ENCODE measurements at places on chromosomes 4 and X. TPM values are rescaled to one million over a fixed set of nuclear protein-coding genes. Genes with fewer than 3 reads are reported as not detected.

GRCh38 chrX:110041980-110042379 is 39.1 kb downstream of the TMEM164 start:
- no peak for DNase-seq

- no peak for DNase-seq
Measured at GRCh38 chrX:43661521-43662240, 5.6 kb downstream of the MAOA start.

GRCh38 chr4:94349193-94349592 is 6.6 kb upstream of the HPGDS start:
- DNase-seq, result no peak

Gene TAPT1
- total RNA-seq, result 72.8 TPM

DNA sequence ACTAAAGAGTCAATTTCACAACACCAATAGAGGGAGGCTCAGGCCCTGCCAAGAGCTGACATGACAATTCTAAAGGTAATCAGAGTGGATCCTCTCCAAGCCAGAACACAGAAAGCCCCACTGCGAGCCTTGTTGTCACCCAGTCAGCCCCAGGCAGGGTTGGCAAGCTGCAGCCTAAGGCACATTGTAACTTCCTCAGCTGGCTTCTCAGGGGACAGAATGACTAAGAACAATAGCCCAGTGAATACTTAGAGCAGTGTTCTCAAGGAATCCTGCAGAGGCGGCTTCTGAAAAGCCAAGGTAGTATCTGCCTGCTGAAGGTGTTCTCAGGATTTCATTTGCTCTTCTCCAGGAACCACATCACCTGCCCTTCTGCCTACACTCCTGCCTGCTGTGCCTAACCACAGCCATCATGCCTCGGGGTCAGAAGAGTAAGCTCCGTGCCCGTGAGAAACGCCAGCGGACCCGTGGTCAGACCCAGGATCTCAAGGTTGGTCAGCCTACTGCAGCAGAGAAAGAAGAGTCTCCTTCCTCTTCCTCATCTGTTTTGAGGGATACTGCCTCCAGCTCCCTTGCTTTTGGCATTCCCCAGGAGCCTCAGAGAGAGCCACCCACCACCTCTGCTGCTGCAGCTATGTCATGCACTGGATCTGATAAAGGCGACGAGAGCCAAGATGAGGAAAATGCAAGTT is at the start of gene MAGEB4:
TSS of gene MAGEB4 (plus strand) at position 277 of the 692 bp plus-strand sequence. CDS start at position 413, 136 bp downstream.
- no peak for DNase-seq

Gene CACNA1F
- 1.4 TPM for total RNA-seq

GRCh38 chr4:6391852-6392188 is 80.6 kb downstream of the PPP2R2C start:
- no peak for DNase-seq

Gene GRIA2
- total RNA-seq, result not detected

DNA sequence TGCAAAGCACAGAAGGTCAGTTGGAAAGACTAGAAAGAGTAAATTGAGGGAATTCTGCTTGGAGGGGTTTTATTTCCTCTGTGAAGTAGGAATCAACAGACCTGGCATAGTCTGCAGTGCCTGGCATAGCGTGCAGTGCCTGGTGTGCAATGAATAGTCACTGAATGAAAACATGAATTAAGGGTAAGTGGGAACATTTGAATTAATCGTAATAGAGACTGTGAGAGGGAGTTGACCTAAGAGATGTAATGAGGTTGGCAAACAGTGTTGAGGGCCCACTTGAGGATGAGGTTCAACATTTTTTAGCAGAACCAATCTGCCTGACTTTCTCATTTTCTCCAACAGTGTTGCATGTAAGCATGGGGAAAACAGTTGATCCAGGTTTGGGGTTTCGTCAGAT is 377.2 kb upstream of the FTHL17 start:
- no peak for DNase-seq

DNA sequence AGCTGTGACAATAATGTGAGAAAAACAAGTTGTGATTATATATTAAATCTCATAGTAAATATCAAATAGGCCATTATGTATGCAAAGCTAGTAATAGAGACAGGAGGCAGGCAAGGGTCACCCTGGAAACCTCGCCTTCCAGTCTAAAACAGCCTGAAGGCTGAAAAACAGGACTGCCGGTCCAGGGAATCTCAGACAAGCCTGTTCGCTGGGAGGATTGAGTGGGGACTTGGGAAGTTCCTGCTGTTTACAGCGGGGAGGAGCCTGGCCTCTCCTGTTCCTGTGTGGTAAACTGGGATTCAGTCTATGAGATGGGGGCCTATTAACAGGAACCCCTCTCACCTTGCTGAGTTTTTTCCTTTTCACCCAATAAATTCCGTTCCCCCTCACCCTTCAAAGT is 2317.3 kb downstream of the PCDH7 start:
- no peak for DNase-seq

GRCh38 chr4:107714256-107714655 is 5.8 kb downstream of the PAPSS1 start:
- DNase-seq, result no peak

Gene PSMD10
- 39.2 TPM for total RNA-seq

Gene MAGEB17
- not detected for total RNA-seq

DNA sequence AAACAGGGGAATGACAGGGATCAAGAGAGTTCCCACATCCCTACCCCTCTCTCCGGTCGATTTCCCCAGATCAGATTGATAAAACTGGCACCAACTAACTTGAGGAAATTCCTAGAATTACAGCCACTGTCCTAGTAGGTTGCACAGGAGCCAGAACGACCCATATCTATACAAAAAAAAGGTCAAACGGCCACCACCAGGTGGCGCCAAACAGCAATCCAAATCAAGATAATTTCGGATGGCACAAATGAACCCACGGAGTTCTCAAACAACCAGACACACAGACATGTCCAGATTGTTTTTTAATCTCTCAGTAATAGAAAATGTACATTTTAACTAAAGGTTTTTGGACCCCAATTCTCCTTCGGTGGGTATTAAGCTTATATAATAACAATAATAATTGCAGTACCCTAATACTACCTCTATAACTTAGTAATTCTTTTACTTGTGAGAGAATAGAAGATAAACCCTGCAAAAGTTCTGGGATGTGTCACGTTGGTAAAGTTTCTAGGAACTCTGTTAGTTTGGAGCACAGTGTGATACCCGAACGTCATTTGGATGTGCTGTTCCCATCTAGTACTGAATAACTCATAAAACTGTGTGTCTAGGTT is 212.6 kb downstream of the SPOCK3 start:
- DNase-seq, result peak; percentile 62

- DNase-seq, result no peak
Measured at GRCh38 chr4:53067125-53067802, 205.1 kb downstream of the RASL11B start.

DNA sequence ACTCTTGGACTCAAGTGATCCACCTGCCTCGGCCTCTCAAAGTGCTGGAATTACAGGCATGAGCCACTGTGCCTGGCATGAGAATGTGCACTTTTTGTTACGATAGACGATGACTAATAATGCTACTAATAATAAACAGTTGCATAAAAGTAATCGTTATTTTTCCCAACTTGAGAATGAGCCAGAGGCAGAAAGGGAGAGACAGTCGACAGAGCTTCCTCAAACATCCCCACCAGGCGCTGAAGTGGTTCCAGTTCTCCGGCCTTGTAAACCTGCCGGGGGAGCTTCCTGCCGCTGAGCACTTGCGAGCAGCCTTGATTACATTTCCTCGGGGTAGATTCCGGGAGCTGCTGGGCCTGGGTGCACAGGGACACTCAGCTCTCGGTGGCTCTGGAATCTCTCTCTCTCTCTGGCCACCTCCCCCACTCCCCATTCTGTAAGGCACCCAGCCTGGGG is 8.9 kb upstream of the HTRA3 start:
- DNase-seq, result no peak

Gene HTN3
- not detected for total RNA-seq

GRCh38 chr4:21835712-21836111 is 112.9 kb downstream of the KCNIP4 start:
- DNase-seq, result no peak

DNA sequence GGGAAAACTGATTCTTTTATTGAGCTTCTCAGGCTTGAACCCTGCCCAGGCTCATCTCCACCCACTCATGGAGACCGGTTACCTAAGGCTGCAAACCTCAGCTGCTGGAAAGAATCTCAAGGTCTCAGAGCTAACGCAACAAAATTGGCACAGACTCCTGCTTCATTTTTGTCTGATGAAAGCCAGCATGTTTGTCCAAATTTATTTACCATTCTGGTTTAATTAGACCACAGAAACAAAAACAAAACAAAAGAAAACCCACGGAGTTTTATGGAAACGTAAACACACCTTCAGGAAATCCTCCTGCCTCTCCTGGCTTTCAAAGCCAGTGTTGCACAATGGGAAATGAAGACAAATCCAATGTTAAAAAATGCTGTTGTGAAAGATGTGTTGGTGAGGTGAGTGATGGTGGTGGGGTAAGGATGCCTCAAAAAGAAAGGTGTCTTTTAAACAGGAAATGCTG is 56.4 kb upstream of the PDLIM3 start:
- no peak for DNase-seq

GRCh38 chr4:73864365-73864764 is 4.8 kb upstream of the CXCL1 start:
- DNase-seq, result no peak

DNA sequence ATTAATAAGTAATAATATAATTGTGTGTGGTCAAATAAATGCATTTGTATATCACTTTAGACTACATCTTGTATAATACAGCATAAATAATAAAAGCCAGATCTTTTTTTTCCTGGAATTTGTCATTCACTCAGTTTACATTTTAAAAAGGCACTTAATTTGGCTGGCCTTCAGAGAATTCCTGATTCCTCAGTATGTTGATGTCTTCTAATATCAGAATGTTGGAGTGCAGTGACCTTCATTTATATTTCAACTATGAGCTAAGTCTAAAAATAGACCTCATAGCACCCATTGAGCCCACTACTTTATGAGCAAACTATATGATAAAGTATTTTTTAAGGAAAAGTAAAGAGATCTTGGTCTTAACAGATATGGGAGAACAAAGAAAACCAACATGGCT is 27.8 kb downstream of the ZNF330 start:
- no peak for DNase-seq

GRCh38 chrX:124289443-124289842 is 43.0 kb upstream of the TEX13D start:
- no peak for DNase-seq

Gene PHKA2
- total RNA-seq, result 27.5 TPM

- no peak for DNase-seq
Measured at GRCh38 chrX:50036426-50036825, 114.0 kb downstream of the CLCN5 start.

DNA sequence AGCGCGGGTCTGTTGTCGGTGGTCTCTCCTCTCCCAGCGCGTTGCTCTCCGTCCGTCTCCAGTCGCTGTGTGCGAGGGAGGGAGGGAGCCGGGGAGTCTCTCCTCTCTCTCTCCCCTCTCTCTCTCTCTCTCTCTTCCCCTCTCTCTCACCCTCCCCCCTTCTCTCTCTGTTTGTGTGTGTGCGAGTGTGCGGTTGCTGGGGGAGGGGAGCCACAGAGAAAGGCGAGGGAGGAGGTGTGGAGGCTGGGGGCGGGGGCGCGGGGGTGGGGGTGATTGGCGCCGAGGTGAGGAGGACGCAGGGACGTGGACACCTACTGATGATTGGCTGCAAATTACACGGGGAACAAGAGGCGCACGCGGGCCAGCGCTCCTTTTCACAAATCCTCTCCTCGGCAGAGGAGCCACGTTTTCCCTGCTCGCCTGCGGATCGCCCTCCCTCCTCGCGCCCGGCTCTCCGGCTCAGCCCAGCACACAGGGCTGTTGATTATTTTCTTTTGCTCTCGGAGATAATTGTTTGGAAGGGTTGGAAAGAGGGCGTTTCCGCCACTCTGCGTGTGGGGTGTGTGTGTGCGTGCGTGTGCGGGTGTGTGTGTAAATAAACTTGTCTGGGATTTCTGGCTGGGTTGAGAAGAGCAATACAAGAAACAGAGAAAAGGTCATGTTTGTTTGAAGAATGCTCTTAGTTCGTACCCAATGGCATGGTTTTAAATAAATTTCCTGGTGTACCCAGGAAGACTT is at the start of gene CXXC4:
TSS of gene CXXC4 (minus strand) at position 73 of the 738 bp plus-strand sequence. CDS start 3,092 bp downstream, outside the sequence.
- peak; percentile 69 for DNase-seq

DNA sequence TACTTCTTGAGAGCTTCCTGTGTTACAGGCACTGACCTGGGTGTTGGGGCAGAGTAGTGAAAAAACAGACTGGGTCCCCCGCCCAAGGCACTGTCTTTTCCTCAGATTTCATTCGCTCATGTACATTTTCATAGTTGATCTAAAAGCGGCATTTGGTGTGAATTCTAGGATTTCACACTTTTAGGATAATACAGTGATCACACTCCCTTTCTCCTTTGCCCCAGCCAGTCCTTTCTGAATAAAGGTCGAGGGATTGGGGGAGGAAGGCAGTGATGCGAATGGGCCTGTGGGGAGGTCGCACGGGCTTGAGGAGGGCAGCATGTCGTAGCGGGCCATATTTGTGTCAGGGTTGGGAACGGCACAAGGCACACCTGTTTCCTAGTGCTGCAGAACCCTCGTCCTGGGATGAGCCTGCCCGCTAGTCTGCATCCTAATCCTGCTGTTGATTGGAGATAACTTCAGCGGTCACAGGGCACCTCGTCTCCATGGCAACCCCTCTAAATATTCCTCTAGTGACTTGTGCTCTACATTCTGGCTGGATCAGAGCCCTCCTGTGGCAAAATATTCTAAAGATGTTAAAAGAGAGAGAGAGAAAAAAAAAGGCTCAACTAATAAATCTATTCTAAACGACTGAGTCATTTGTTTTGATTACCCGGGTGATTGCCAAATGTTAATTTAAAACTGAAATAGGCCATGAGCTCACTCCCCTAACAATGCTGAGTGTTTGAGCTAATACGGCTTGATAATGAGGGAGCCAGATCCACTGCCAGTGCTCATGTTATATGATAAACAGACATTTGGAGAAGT is 21.8 kb downstream of the FHL1 start:
- DNase-seq, result no peak

- DNase-seq, result no peak
Measured at GRCh38 chr4:141388481-141388880, 167.8 kb downstream of the ZNF330 start.

GRCh38 chrX:136662976-136663375 is 15.0 kb downstream of the CD40LG start:
- no peak for DNase-seq

DNA sequence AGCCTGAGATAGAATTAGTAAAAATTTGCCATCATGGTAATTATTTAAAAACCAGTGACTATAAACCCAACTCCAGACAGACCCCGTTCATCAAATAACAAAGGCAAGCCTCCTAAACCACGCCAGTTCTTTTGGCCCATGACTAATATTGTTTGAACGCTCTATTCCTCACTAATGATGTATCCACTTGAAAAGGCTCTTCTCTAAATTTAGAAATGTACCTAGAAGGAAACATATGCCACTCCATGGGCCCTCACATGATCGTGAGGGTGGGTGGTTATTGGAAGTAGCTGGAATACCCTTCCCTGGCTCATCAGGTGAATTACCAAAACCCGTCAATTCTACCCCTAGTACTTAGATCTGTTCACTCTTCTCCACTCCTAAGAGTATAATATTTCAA is 249.2 kb downstream of the COL25A1 start:
- no peak for DNase-seq

GRCh38 chr4:2595436-2595835 is 59.0 kb downstream of the FAM193A start:
- no peak for DNase-seq

- peak; percentile 87 for DNase-seq
Measured at GRCh38 chrX:56563231-56564161, at the start of gene UBQLN2. TSS of gene UBQLN2 (plus strand) at chrX:56563627. CDS start at chrX:56563874, 247 bp downstream.
